ENCODE measurements at places on chromosomes 4 and X. TPM values are rescaled to one million over a fixed set of nuclear protein-coding genes. Genes with fewer than 3 reads are reported as not detected.

- peaks cover 2% of the 10 kb centered on the region for H3K36me3 ChIP-seq
- H3K4me3 ChIP-seq, result no peak overlapping the region
- H3K27ac ChIP-seq, result peak overlapping the region; percentile 29
- H3K4me1 ChIP-seq, result peaks cover 24% of the 10 kb centered on the region
- no peaks in the 10 kb centered on the region for H3K27me3 ChIP-seq
Observed at GRCh38 chr4:150302553-150302952, 224.3 kb downstream of the DCLK2 start.

GRCh38 chr4:124135409-124135813, 577.1 kb downstream of the ANKRD50 start:
- no peak overlapping the region for H3K4me3 ChIP-seq
- H3K27me3 ChIP-seq, result no peaks in the 10 kb centered on the region
- peaks cover 10% of the 10 kb centered on the region for H3K36me3 ChIP-seq
- DNase-seq, result no peak
- no peaks in the 10 kb centered on the region for H3K4me1 ChIP-seq

- peaks cover 3% of the 10 kb centered on the region for H3K36me3 ChIP-seq
- H3K4me1 ChIP-seq, result peaks cover 29% of the 10 kb centered on the region
- H3K4me3 ChIP-seq, result peak overlapping the region; percentile 18
- peak overlapping the region; percentile 87 for H3K27ac ChIP-seq
- H3K27me3 ChIP-seq, result peaks cover 22% of the 10 kb centered on the region
Observed at GRCh38 chrX:46634577-46634976, 61.0 kb downstream of the CHST7 start.

DNA sequence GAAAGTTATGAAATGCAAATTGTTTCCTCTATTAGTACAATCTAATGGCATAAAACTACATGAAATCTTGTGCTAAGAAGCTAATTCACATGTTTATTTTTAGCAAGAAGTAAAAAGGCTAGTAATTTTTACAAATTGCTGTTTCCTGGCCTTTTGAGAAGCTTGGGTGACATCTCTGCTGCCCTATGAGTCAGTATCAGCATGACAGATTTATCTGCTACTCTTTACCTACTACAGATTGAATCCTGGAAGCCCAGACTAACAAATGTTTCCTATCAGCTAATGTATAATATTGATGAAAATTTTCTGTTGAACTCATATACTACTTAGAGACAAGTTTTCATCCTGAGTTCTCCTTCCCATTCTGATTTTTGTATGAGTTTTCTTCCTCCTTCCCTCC, 232.4 kb downstream of the DCTD start:
- no peak overlapping the region for H3K4me3 ChIP-seq
- no peak overlapping the region for H3K27ac ChIP-seq
- no peaks in the 10 kb centered on the region for H3K4me1 ChIP-seq
- no peak for DNase-seq

CHRDL1 gene
- not detected for total RNA-seq

DUSP9 gene
- not detected for total RNA-seq

- H3K27me3 ChIP-seq, result no peaks in the 10 kb centered on the region
- H3K4me1 ChIP-seq, result no peaks in the 10 kb centered on the region
- no peaks in the 10 kb centered on the region for H3K36me3 ChIP-seq
- H3K27ac ChIP-seq, result no peak overlapping the region
- H3K4me3 ChIP-seq, result no peak overlapping the region
Observed at GRCh38 chr4:22201256-22201655, 252.7 kb upstream of the KCNIP4 start.

Data from activated T-cell treated with anti-CD3 and anti-CD28 coated beads, Interleukin-2, amount 50 U/mL, for 72 hours (primary cell).